ENCODE measurements at places on chromosomes 4 and X. TPM values are rescaled to one million over a fixed set of nuclear protein-coding genes. Genes with fewer than 3 reads are reported as not detected.

NSDHL gene
- total RNA-seq, result 31.5 TPM

ARX gene
- total RNA-seq, result not detected

TLR10 gene
- total RNA-seq, result not detected

UGT2B10 gene
- total RNA-seq, result not detected

- H3K4me3 ChIP-seq, result no peak overlapping the region
- no peaks in the 10 kb centered on the region for H3K4me1 ChIP-seq
- H3K27ac ChIP-seq, result no peak overlapping the region
- DNase-seq, result no peak
These were observed 381.9 kb downstream of the IL1RAPL1 start for GRCh38 chrX:28969126-28969525.

DNA sequence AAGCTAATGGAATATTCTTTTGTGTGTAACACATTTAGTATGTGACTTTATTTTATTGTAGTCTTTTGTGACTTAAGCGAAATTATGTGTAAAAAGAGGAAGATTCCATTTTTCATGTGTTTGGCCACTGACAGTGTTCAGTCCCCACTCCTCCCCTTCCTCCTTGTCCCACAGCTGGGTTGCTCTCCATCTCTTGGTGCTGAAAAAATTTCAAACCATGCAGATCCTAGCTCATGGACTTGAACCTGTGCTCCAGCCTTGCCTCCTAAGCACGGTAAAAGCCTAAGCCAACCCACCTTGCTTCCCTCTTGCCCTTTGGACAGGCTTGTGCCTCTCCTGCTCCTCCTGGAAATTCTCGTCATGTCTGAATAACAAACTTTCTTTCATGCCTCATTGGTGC, 2008.5 kb upstream of the TENM3 start:
- H3K4me1 ChIP-seq, result no peaks in the 10 kb centered on the region
- no peaks in the 10 kb centered on the region for H3K36me3 ChIP-seq
- H3K4me3 ChIP-seq, result no peak overlapping the region

DNA sequence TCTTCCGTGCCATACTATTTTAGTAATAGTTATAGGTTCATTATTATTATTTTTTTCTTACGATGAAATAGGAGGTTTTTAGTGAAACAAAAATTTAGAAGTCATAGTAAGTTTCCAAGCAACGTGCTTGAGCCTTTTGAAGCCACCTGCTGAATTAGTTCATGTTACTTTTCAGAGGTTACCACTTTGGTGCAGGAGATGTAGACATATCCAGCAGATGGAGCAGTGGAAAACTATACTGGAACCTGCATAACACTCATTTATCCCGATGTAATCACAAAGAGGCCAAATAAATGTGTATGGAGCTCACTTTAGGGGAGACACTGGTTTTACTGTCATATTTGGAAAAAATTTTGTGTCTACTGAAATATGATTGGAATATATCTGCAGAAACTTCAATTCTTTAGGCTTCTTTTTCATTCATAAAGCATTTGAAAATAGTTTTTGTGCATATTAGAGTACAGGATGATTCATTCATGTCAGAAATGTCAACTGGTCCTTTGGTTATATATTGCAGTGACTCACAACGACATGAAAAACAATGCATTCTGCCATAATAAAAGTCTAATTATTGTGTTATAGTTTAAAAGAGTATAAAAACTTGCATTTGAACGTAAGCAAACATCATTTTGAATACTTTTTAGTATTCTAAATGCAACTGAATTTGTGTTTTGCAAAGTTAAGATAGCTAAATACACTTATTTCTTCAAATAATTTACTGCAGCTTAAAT, 2182.9 kb upstream of the TENM3 start:
- no peaks in the 10 kb centered on the region for H3K4me1 ChIP-seq
- no peaks in the 10 kb centered on the region for H3K36me3 ChIP-seq
- no peak overlapping the region for H3K27ac ChIP-seq
- peak overlapping the region; percentile 93 for H3K4me3 ChIP-seq
- peaks cover 13% of the 10 kb centered on the region for H3K27me3 ChIP-seq
- no peak for DNase-seq

- no peaks in the 10 kb centered on the region for H3K27me3 ChIP-seq
- H3K27ac ChIP-seq, result no peak overlapping the region
- H3K36me3 ChIP-seq, result no peaks in the 10 kb centered on the region
- no peak for DNase-seq
- no peaks in the 10 kb centered on the region for H3K4me1 ChIP-seq
- H3K4me3 ChIP-seq, result no peak overlapping the region
These were observed 2.3 kb downstream of the HAUS7 start for GRCh38 chrX:153468008-153468580.

DNA sequence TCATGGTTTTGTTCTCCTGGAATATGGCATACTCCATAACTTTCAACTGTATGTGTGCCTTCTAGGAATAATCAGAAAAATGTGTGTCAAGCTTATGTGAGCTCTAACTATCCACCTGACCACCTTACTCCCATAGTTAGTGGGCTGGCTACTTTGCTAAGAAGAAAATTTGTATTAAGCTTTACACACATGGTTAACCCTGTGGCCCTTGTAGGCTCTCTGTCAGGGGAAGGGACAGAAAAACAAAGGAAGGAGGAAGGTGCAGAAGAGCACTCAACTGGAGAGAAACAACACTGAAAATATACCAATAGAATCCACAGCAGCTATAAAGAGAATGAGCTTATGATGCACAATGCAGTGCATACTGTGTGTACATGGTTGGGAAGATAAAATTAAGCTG, 84.6 kb downstream of the PPP3CA start:
- no peak overlapping the region for H3K4me3 ChIP-seq
- no peak for DNase-seq
- no peaks in the 10 kb centered on the region for H3K36me3 ChIP-seq
- no peaks in the 10 kb centered on the region for H3K4me1 ChIP-seq
- no peak overlapping the region for H3K27ac ChIP-seq

GRCh38 chr4:38378478-38378877, 285.5 kb upstream of the KLF3 start:
- no peaks in the 10 kb centered on the region for H3K27me3 ChIP-seq
- H3K4me1 ChIP-seq, result no peaks in the 10 kb centered on the region
- no peaks in the 10 kb centered on the region for H3K36me3 ChIP-seq
- H3K4me3 ChIP-seq, result no peak overlapping the region
- no peak overlapping the region for H3K27ac ChIP-seq

DNA sequence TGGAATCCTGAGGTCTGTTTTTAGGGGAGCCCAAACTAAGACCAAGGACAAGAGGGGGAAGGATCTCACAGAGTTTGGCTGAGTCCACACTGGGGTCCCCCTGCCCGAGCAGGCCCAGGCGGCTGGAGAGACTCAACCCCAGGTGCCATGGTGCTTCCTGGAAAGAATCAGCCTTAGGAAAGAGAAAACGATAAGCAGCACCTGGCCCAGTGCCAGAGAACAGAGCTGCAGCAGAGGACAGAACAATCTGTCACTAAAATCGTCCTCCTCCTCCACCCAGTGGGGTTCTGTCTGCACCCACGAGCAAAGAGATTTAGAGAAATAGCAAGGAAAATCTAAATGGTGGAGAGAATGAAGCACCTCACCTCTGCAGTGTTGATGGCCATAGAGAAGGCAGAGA, 470.5 kb downstream of the BCOR start:
- H3K4me3 ChIP-seq, result no peak overlapping the region
- H3K27ac ChIP-seq, result no peak overlapping the region
- DNase-seq, result no peak
- H3K36me3 ChIP-seq, result no peaks in the 10 kb centered on the region

GRCh38 chrX:9865804-9866472, 79.7 kb downstream of the SHROOM2 start:
- no peaks in the 10 kb centered on the region for H3K36me3 ChIP-seq
- H3K4me3 ChIP-seq, result no peak overlapping the region
- no peaks in the 10 kb centered on the region for H3K27me3 ChIP-seq
